RCC 7860 (cell line): ENCODE measurements at places on chromosomes 3 and 15.

- DNase-seq, result no peak
Observed at GRCh38 chr3:63976161-63976871, 47.0 kb downstream of the PSMD6 start.

GRCh38 chr15:44319385-44319784 lies 30.9 kb downstream of the GOLM2 start:
- no peak for DNase-seq

DNA sequence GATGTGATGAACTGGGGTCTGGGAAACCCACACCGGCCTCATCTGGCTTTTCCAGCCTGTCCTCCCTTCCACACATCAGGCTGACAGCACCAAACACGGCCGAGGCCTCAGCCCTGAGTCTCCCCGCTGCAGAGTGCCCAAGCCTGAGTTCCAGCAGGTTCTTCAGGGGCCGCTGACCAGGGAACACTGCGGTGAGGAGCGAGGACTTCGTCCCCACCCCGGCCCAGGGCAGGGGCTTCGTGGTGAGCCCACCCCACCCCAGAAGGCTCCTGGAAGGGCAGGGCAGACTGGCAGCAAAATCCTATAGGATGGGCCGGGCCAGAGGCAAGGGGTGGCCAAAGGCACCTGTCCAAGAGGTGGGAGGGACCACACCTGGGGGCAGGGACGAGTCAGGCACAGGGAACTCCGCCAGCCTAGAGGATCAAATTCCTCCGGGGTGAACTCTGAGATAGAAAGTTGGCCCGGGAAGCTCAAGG lies at the start of gene SLC51A:
SLC51A (plus strand) TSS at position 446 of the 476 bp plus-strand sequence. CDS start 179 bp downstream, outside the sequence.
- DNase-seq, result no peak

GRCh38 chr3:193795062-193795690 lies 202.2 kb downstream of the OPA1 start:
- no peak for DNase-seq

DNA sequence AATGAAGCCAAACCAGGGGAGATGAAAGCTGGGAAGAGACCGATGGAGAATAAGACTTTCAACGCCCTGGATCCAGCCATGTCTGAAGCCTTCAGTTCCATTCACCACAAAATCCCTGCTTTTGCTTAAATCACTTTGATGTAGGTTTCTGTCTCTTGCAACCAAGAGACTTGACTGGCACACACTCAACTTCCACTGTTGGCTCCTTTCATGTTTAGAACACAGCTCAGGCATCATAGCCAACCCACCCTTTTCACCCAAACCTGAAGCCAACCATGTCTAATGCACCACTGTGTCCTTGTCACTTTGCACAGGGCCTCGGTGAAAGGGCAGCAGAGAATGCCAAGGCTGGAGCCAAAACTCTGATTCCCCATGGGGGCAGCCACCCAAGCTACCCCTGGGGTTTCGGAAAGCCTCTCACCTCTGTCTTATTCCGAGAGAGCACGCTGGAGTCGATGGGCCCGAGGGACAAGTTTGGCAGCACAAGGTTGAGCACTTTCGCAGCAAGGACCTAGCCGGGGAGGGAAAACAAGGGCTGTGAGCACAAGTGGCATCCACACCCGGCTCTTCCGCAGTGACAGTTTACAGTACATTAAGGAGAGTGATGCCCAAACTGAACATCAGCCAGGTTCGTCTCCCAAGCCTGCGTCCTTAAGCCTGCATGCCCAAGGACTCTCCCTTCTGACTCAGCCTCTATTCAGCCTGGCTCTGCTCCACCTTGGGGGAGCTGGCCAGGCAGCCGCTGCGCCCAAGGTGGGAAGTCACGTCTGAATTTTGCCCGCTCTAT lies 37.6 kb downstream of the ABTB1 start:
- DNase-seq, result no peak

- DNase-seq, result peak; percentile 62
Observed at GRCh38 chr3:149625795-149626194, 32.0 kb downstream of the WWTR1 start.

- no peak for DNase-seq
Observed at GRCh38 chr15:37009288-37009687, 91.1 kb downstream of the MEIS2 start.

- DNase-seq, result no peak
Observed at GRCh38 chr3:120368172-120368571, 19.0 kb upstream of the LRRC58 start.

GRCh38 chr3:53547327-53547726 lies 52.9 kb downstream of the CACNA1D start:
- no peak for DNase-seq

DNA sequence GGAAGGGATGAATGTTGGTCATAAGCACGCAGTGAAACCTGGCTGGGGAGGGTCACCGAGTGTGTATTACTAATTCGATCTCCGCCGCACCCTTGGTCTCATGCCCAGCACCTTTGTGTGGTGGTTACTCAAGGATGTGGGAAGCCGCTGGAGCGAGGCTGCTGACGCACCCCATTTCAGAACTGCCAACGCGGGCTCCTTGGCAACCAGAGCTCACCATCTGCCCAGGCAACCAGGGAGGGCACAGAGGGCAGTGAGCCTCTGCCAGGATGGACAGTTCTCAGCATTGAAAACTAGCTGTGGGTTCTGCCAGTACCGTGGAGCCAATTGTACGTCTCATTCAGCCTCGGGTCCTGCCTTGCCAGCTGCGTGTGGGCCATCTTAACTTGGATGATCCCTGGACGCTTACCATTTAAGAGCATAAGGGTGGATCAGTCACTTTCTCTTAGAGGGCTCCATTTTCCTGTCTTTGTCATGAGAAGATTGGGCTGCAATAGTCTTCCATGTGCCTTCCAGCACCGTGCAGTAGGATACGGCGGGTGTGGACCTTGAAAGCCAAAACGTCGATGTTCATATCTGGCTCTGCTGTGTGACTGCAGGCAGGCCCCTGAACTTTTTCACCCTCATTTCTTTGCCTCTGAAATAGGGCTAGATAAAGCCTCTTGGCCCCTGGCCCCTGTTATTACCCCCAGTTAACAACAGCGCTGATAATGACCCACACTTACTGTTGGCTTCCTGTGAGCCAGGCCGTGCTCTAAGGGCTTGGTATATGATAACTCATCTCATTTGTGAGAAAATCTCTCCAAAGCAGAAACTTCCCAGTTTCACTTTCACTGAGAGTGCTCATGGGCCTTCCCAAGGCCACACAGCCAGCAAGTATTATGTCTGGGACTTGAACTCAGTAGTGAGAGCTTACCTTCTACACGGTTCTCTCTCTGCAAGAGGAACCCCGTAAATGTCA lies 238.8 kb downstream of the OPA1 start:
- no peak for DNase-seq

- DNase-seq, result no peak
Observed at GRCh38 chr15:70186152-70186551, 88.4 kb upstream of the TLE3 start.
